ENCODE measurements at places on chromosomes 12 and 14.

DNA sequence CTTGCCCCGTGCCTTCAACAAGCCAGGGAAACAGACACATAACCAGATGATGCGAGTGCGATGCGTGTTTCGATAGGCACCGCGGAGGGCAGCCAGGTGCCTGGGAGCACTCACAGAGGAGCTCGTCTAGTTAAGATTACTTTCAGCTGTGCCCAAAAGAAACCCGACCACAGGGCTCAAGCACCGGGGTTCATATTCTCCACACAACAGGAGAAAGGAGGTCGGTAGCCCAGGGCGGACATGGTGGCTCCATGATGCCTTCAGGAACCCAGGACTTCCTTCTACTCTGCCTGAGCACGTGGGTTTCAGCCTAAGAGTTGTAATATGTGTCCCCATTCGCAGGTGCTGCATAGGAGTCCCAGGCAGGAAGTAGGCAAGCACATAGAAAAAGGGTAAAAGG, 53.7 kb upstream of the DDX11 start:
- DNase-seq: no peak

GRCh38 chr14:105150026-105150367, 18.6 kb downstream of the JAG2 start:
- DNase-seq: no peak

GRCh38 chr12:6975297-6976032, 4.8 kb downstream of the EMG1 start:
- DNase-seq: no peak

DNA sequence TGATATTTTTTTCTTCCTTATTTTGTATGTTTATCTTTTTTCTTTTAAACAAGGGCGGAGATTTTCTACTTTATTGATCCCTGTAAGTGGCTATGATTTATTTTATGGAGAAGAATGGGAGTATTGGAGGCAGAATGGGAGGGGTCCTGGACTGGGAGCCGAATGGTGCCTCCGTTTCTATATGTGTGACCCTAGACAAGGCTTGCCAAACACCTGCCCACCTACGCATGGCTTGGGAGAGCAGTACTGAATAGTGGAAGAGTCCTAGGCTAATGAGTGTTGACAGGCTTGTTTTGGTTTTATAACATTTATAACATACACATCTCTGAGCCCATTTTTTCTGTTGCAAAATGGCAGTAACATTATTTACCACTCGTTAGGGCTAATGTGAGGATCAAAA, 29.0 kb downstream of the STK38L start:
- DNase-seq: no peak

GRCh38 chr14:99529899-99530298, 48.7 kb downstream of the CCNK start:
- DNase-seq: no peak

DNA sequence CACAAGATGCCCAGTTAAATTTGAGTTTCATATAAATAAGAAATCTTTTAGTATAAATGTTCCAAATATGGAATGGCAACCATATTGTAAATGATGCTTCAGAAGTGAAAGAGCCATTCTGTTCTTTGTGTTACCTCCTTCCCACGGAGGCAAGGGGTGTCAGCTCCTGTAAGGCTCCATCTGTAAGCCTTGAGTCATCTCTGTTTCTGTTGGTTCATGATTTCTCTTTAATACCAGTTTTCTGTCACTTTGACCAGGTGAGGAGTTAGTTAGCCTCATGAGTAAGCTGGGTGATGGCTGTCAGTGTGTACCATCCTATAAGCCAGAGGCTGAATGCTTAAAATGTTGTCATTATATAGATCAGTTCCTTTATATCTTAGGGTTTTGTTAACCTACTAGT, 61.9 kb downstream of the TMEM30B start:
- DNase-seq: no peak

- no peak for DNase-seq
Measured at GRCh38 chr12:66739940-66740651, 61.2 kb upstream of the GRIP1 start.

DNA sequence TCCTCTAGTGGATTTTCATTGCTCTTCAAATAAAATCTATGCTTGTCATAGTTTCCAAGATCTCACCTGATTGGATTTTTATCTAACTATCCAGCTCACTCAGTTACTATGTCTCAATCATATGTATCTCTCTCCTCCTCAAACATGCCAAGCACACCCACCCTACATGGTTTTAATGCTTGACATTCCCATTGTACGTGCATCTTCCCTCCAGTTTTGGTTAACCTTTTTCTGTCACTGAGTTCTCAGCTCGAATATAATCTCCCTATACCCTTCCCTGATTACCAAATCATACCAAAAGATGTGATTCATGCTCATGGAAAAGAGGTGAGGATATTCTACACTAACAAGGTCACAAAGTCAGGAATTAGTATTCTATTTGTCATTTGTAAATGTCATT, 12.0 kb upstream of the PTPRQ start:
- DNase-seq: no peak

- no peak for DNase-seq
Measured at GRCh38 chr12:66664076-66664475, 14.8 kb downstream of the GRIP1 start.

DNA sequence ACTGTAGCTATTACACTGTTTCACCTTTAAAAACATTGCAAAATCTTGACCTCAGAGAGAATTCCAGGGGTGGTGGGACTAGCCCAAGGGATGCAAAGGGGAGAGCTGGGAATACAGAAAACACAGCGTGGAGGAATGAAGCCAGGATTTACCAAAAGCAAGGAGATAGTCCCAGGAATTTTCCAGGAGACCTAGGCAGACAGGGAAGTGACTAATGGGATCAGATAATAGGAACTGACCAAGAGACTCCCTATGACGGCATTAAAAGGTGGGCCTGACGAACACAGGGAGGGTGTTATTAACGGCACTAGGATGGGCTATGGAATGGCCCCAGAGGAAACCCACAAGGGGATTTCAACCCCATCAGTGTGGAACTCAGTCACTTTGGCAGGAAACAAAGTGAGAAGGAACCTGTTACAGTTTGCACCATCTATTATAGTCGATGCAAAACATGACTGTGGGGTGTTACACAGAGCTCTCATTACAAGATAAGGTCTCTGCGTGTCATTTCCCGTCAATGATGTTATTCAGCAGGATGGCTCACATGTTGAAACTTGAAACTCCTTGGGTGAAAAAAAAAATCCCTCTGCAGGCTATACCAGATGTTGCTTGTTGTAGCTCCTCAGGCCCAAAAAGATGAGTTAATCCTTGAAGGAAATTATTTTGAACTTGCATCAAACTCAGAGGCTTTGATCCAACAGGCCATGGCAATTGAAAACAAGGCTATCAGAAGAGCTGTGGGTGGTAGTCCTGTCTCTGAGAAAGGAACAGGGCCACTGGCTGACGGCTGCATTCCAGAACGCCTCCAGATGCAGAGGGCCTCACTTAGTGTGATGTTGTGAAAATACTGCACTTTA, 58.7 kb downstream of the DRAM1 start:
- DNase-seq: no peak

DNA sequence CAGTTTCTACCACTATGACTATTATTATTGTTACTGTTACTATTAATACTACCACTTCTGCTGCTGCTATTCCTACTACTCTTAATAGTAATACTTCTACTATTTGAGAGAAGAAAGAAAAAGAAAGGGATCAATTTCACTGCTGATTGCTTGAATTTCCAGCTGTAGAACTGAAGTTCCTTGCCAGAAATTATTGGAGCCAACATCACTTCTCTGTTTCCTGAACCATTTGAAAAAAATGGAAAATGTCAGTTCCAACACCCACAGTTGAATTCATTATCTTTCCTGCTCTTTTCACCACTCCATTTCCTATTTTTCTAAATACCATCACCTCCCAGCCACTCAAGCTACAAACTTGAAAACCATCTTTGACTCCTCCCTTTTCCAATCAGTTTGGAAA, 54.1 kb upstream of the PIK3C2G start:
- no peak for DNase-seq

DNA sequence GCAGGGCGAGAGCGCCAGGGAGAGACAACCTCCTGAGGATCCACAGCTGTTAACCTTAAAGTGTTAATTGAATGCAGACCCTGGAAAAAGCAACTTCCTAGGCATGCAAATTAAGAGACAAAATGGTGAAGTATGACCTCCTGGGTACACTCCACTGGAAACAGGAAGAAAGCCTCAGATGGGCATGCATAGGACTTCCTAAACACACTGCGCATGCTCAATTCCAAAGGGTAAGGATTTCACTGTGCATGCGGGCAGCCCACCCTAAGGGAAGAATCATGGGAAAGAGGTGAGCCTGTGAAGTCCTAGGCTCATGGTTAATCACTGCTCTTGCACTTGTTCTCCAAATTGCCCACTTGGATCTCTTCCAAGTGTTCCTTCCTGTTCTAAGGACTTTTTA, 80.5 kb upstream of the CAPRIN2 start:
- no peak for DNase-seq

- no peak for DNase-seq
Measured at GRCh38 chr14:96852823-96853422, 55.7 kb downstream of the VRK1 start.

- DNase-seq: no peak
Measured at GRCh38 chr14:26400373-26400772, 197.5 kb downstream of the NOVA1 start.

All from activated CD4-positive, CD25-positive, alpha-beta regulatory T cell (primary cell).